NCI-H1930 (cell line): ENCODE measurements at places on chromosomes 3 and 15.

DNA sequence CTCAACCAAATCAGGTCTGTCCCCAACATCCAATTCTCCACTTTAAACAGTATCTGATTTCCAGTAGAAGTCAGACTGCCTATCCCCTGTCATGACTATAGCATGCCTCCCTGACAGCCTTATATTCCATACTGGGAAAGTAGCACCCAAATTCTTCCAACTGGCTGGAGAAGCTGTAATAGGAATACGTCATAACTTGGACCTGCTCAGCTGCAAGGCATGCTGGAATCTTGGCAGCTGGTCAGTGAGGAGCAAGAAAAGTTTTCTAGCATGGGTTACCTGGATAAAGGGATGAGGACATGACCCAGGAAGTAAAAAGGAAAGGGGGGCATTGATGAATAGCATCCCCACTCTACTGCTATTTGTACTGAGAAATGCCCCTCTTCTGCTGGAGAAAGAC, 8.9 kb downstream of the SEMA5B start:
- no peak for DNase-seq

DNA sequence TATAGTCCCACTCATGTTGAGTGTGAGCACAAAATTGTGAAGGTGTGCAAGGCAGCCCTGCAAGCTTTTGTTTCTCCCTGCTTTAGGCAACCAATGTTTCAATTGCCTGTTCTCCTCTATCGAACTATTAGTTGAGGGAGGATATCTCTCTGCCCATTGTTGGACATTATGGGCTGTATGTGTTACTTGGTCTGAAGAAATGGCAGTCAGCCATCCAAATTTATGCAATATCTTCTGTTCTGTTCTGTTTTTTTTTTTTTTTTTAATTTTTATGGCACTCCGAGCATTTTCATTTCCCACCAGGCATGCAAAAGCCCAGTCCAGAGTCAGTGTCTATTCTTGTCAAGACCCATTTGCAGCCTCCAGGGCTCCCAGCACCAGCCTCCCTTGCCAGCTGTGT, 44.0 kb downstream of the ANAPC13 start:
- no peak for DNase-seq

GRCh38 chr3:167493244-167493643, 19.4 kb upstream of the SERPINI2 start:
- no peak for DNase-seq

DNA sequence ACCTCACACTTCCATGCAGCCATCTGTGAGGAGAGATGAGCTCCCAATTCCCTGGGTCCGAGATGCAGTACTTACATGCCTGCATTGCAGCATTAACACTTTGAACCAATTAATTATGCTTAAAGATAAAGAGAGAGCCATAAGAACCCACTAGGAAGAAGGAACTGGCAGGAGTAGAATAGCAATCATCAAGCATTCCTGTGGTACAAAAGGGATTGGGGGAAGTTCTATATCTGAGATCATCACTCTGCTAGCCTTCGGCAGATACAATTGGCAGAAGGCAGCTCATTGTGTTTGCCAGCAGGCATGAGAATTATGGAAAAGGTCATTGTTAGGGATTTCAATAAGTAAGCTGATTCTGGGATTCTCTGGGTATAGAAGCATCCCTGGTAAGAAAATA, 891.4 kb downstream of the NTRK3 start:
- no peak for DNase-seq

DNA sequence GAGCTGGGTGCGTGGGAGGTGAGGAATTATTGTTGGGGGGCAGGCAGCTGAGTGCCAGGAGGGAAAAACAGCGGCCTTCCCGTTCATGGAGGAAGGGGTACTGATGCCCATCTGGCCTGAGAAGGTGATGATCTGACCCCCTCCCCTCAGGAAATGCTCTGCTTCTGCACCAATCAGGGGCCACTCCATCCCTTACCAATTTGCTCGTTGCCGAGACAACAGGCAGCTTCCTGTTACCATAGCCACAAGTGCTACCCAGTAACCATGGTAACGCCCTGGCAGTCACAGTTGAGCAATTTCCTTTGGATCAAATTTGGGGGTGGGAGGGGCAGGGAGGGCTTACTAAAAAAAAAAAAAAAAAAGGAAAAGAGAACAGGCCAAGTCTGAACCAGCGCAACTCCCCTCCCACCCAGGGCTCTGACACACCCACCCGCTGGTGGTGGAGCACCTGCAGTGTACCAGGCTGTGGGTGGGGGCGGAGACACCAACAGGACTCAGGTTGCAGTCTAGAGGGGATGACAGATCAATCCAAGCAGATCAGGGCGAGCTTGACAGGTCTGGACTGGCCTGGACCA, 13.7 kb downstream of the CELF6 start:
- DNase-seq, result no peak

- DNase-seq, result no peak
These were observed 34.0 kb upstream of the TRPM1 start for GRCh38 chr15:31135523-31135922.

- DNase-seq, result no peak
These were observed 58.3 kb downstream of the NSUN3 start for GRCh38 chr3:94121161-94121560.

DNA sequence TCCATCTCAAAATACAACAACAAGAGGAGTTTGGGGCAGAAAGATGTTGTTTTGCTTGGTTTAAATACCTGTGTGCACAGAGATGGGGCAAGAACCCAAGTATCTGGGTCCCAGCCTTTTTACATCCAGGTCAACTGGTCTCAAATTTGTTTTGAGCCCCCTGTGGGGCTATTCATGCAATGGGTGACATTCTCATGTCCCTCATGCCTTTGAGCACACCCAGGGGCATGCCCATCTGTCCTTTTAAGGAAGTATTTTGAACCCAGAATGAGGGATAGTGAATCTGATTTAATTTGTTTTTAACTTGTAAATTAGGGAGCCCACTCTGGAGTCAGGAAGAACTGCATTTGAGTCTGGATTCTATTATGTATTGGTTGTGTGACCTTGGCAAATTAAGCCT, 14.8 kb downstream of the ABCF3 start:
- DNase-seq, result no peak
